A673 (cell line): ENCODE measurements at places on chromosomes 5 and 9. TPM values are rescaled to one million over a fixed set of nuclear protein-coding genes. Genes with fewer than 3 reads are reported as not detected.

Gene LRRC26
- total RNA-seq = not detected in 2 replicates

Gene ARID3C
- not detected in 2 replicates for total RNA-seq

Gene CER1
- total RNA-seq = 27.7 and 28.8 TPM in 2 replicates

Gene ADAMTSL2
- total RNA-seq = 0.06 TPM in 1 of 2 replicates, not detected in the other

Gene RHOBTB3
- total RNA-seq = 29.6 and 40.5 TPM in 2 replicates

Gene RBM18
- 29.3 and 30.8 TPM in 2 replicates for total RNA-seq

Gene DNM1
- 7.6 and 11.8 TPM in 2 replicates for total RNA-seq

DNA sequence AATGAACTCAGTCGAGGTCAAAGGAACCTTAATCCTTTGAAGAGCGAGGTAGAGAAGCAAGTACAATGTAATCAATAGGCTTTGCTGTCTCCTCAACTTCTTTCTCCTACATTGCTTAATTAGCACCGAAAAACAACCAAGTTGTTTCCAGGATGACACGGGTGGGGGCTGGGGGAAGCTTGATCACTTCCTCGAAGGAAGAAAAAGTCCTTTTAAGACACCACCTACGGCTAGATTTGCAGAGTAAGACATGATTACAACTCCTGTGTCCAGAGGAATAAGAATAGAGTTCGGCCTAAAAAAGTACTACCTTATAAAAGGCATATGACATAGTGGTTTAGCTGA is 811 bp upstream of the ARRDC3 start:
- peak overlapping the region; percentile 88 for H3K27ac ChIP-seq
- peak overlapping the region; percentile 84 for H3K4me3 ChIP-seq
- DNase-seq = peak; percentile 33
- H3K36me3 ChIP-seq = no peaks in the 10 kb centered on the region

DNA sequence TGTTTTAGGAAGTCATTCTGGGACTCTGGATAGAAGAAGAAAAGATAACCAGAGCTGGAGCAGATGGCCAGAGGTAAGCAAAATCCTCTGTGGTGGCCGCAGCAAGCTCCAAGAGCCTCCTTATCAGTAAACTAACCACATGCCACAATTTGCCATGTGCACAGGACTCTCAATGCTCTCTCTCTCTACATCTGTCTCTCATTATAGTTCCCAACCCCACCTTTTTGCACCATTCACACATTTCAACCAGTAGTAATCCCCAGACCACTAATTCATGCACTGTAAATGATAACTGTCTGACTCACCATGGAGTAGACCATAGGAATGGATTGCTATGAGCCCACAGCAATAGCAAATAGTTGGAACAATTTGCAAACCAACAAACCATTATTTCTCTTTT is 526.1 kb downstream of the TLR4 start:
- H3K27me3 ChIP-seq = no peaks in the 10 kb centered on the region
- no peaks in the 10 kb centered on the region for H3K4me1 ChIP-seq
- H3K36me3 ChIP-seq = no peaks in the 10 kb centered on the region

- H3K27me3 ChIP-seq = no peaks in the 10 kb centered on the region
- H3K36me3 ChIP-seq = no peaks in the 10 kb centered on the region
- H3K4me1 ChIP-seq = no peaks in the 10 kb centered on the region
- DNase-seq = no peak
- no peak overlapping the region for H3K4me3 ChIP-seq
These were observed 576.9 kb downstream of the EBF1 start for GRCh38 chr5:158522776-158523175.

DNA sequence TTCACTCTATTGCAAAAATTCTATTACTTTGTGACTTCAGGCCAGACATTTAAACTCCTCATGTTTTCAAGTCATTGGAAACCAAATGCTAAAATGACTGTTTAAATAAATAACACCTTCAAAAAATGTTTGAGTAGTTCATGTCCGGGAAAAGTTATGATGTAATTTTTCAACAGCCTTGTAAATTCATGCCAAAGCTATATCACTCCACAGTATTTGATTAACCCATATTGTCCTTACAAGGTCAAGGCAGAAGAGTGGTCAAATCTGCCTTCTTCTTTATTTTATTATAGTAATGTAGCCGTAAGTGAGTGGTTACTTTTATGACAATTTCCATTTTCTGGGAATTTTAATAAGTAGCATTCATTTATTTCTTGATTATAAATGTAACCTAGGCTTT is 72.8 kb downstream of the ADCY2 start:
- H3K27me3 ChIP-seq = no peaks in the 10 kb centered on the region
- no peak for DNase-seq
- no peaks in the 10 kb centered on the region for H3K36me3 ChIP-seq
- no peak overlapping the region for H3K27ac ChIP-seq
- H3K4me1 ChIP-seq = no peaks in the 10 kb centered on the region

GRCh38 chr5:177447611-177448243 is 1.1 kb downstream of the PRR7 start:
- no peak for DNase-seq
- no peak overlapping the region for H3K27ac ChIP-seq
- H3K4me1 ChIP-seq = peaks cover 4% of the 10 kb centered on the region
- H3K4me3 ChIP-seq = no peak overlapping the region
- no peaks in the 10 kb centered on the region for H3K27me3 ChIP-seq

DNA sequence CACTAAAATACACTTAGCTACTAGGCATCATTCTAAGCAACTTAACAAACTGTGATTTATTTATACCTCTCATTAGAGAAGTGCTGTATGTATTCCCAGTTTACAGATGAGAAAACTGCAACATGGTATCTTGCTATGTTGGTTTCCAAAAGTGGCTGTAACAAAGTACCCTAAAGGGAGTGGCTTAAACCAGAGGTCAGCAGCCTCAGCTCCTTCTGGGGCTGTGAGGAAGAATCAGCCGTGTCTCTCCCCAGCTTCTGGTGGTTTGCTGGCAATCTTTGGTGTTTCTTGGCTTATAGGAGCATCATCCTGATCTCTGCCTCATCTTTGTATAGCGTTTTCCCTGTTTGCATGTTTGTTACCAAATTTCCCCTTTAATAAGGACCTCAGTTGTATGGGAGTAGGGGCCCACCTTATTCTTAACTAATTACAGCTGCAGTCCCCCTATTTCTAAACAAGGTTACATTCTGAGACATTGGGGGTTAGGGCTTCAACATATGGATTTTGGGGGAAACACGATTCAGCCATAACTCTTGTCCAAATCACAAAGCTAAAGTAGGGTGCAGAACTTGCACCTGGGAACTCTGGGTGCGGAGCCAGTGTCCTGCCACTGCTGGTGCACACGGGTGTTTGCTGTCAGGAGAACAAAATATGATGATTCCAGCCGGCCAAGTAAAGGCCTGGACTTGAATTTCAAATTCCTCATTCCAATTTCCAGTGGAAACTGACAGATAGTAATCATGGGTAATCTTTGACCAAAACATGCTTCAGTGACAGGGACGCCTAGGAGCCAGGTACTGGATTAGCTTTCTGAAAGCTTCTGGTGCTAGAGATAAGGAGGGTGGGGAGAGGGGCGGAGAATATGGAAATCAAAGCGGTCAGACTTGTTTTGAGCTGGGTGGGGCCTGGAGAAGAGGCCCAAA is 43.3 kb downstream of the RAI14 start:
- H3K4me3 ChIP-seq = no peak overlapping the region
- no peak overlapping the region for H3K27ac ChIP-seq
- H3K4me1 ChIP-seq = no peaks in the 10 kb centered on the region

GRCh38 chr5:107100121-107100520 is 570.6 kb downstream of the EFNA5 start:
- H3K27ac ChIP-seq = no peak overlapping the region
- no peak for DNase-seq
- H3K36me3 ChIP-seq = no peaks in the 10 kb centered on the region
- H3K4me3 ChIP-seq = no peak overlapping the region
- H3K4me1 ChIP-seq = no peaks in the 10 kb centered on the region
- no peaks in the 10 kb centered on the region for H3K27me3 ChIP-seq

- DNase-seq = no peak
- no peaks in the 10 kb centered on the region for H3K27me3 ChIP-seq
- H3K36me3 ChIP-seq = no peaks in the 10 kb centered on the region
- no peak overlapping the region for H3K27ac ChIP-seq
- no peak overlapping the region for H3K4me3 ChIP-seq
These were observed 169.2 kb downstream of the C9orf50 start for GRCh38 chr9:129451669-129452068.

- DNase-seq = peak; percentile 9
- no peak overlapping the region for H3K4me3 ChIP-seq
- no peaks in the 10 kb centered on the region for H3K36me3 ChIP-seq
- no peak overlapping the region for H3K27ac ChIP-seq
These were observed 559.5 kb upstream of the KLF4 start for GRCh38 chr9:108049026-108049607.

DNA sequence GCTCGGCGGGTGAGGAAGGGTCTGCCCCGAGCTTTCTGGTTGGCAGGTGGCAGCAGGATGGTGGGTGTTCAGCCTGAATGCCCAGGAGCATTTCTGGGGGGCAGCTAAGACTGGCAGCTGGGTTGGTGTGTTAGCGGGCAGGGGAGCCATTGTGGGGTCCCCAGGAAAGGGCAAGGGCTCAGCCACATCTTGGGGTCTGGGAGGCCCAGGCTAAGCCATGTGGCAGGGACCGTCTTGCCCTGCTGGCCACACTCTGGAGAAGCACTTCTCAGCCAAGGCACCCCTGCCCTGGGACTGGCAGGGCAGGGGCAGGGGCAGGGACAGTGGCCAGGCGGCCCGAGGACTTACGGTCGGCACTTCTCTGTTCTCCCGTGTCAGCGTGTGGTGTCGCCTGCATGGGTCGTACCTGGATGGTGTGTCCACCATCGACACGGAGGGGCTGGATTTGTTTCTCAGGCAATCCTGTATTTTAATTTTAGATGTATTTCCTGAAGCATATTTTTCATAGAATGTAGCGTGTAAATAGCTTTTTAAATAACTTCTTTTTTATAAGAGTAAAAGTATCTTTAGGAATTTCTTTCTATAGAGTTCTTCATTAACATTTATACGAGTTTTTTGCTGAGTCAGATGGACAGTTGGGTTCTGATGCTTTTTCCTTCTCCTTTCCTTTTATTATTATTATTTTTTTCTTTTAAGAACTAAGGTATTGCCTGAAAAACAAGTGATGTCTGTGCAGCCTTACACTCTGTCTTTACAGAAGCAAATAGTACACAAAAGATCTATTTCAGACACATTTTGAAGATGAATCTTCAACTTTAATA is 102.0 kb downstream of the PHF2 start:
- H3K27me3 ChIP-seq = no peaks in the 10 kb centered on the region
- H3K36me3 ChIP-seq = peaks cover 9% of the 10 kb centered on the region
- no peak overlapping the region for H3K4me3 ChIP-seq
- DNase-seq = no peak

- no peaks in the 10 kb centered on the region for H3K36me3 ChIP-seq
- no peak for DNase-seq
These were observed 186.7 kb upstream of the RASA1 start for GRCh38 chr5:87081016-87081415.

- no peaks in the 10 kb centered on the region for H3K27me3 ChIP-seq
- H3K4me3 ChIP-seq = no peak overlapping the region
These were observed 6.4 kb downstream of the LMBRD2 start for GRCh38 chr5:36145311-36145710.

GRCh38 chr5:34452170-34452828 is 203.8 kb upstream of the RAI14 start:
- no peak overlapping the region for H3K27ac ChIP-seq
- DNase-seq = peak; percentile 51
- H3K36me3 ChIP-seq = no peaks in the 10 kb centered on the region

GRCh38 chr5:33231935-33232334 is 208.8 kb upstream of the TARS1 start:
- no peaks in the 10 kb centered on the region for H3K36me3 ChIP-seq
- peaks cover 9% of the 10 kb centered on the region for H3K4me1 ChIP-seq
- DNase-seq = no peak
- no peak overlapping the region for H3K4me3 ChIP-seq
- no peaks in the 10 kb centered on the region for H3K27me3 ChIP-seq

DNA sequence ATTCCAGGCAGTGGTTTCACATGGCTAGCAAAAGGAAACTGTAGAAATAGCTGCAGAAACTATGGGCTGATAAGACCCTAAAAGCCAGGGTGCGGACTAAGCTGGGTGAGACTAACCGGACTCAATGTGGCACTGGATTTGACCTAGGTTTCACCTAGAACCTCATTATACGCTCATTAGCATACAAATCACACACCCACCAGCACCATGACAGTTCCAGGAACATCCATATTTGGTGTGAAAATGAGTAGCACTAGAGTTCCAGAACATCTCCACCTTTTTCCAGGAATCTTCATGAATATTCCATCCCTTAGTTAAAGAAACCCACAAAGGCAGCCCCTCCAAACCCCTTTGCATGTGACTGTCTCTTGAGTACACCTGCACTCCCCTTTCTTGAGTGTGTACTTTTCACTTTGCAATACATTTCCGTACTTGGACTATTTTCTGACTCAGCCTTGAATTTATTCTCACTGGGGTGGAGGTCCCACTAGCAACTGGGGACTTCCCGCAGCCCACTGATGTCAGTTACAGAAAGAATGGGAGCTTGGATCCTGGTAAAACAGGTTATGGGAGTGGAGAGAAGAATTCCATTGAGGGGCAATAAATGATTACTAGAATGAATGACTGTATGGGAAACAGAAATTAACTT is 58.0 kb upstream of the SPATA31C2 start:
- no peaks in the 10 kb centered on the region for H3K36me3 ChIP-seq
- DNase-seq = peak; percentile 58
- peaks cover 53% of the 10 kb centered on the region for H3K4me1 ChIP-seq
- peak overlapping the region; percentile 97 for H3K27ac ChIP-seq
- H3K4me3 ChIP-seq = peak overlapping the region; percentile 6
- H3K27me3 ChIP-seq = no peaks in the 10 kb centered on the region

DNA sequence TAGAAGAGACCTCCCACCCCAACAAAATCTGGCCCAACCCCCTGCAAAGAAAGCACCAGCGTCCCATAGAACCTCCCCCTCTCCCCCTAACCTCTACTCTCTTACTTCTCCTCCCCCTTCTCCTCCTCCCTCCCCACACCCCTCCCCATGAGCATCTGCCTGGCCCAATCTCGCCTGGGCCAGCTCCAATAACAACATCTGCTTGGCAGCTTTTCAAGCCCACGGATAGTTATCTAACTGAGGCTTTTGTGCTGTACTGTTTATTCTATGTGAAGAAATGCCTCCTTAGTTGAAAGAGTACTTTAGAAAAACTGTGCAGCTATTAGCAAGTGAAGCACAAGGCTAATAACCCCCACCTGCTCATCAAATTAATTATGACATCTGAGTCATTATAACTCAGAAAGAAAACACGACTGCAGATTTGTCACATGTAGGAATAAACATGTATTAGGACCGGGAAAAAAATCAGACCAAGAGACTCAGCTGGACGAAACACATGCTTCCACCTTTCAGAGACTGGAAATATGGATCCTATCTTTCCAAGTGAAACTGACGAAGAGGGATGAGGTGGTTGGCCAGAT is 42.8 kb downstream of the NFIB start:
- H3K27me3 ChIP-seq = no peaks in the 10 kb centered on the region
- H3K36me3 ChIP-seq = no peaks in the 10 kb centered on the region
- H3K4me3 ChIP-seq = peak overlapping the region; percentile 16
- peaks cover 48% of the 10 kb centered on the region for H3K4me1 ChIP-seq
